ENCODE measurements at places on chromosomes 16 and 17.
A peak's percentile ranks its signal among the peaks of the same experiment; 100 is the strongest.

- DNase-seq: no peak
Observed at GRCh38 chr16:5024632-5025031, 9.1 kb downstream of the NAGPA start.

DNA sequence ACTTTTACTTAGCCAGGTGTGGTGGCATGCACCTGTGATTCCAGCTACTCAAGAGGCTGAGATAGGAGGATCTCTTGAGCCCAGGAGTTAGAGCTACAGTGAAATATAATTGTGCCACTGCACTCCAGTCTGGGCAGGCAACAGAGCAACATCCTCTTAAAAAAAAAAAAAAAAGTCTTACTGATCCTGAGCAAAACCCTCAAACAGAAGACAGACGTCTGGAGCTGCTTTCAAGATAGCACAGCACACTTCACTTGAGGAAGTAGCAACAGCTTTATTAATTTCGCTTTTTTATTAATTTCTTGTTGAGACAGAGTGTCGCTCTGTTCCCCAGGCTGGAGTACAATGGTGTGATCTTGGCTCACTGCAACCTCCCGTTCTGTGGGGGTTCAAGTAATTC lies 10.2 kb upstream of the GGA2 start:
- no peak for DNase-seq

GRCh38 chr17:16027708-16028584 lies 28.3 kb downstream of the TTC19 start:
- DNase-seq: peak; percentile 22

DNA sequence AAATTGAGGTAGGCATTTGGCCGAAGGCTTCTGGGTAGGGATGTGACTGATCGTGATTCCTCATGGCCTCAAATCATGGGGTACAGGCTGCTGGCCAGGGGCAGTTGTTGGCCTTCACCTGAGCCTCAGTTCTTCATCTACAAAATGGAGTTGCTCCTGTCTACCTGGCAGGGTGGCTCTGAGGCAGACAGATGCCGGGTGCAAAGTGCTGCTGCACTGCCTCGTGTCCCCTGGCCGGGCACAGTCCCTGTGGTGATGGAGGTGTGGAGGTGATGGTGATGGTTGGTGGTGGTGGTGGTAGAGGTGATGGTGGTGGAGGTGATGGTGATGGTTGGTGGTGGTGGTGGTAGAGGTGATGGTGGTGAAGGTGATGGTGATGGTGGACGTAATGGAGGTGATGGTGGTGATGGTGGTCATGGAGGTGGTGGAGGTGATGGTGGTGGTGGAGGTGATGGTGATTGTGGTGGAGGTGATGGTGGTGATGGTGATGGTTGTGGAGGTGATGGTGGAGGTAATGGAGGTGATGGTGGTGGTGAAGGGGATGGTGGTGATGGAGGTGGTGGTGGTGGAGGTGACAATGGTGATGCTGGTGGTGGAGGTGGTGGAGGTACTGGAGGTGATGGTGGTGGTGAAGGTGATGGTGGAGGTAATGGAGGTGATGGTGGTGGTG lies 52.6 kb downstream of the RNF213 start:
- DNase-seq: no peak

DNA sequence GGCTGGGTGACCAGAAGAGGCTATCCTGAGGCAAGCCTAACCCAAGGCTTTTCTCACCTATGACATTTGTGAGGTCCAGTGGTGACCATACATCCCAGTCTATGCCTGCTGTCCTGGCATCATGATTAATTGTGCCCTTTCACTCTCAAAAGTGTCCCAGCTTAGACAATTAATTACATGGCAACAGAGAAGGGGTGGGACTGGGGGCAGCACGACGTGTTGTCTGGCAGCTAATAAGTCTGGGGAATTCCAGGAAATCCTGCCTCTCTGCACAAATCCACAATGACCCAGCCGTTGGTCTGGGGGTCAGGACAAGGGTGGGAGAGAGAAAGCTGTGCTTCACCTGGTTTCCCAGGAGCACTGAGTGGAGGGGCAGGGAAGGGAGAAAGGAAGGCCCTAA lies 14.0 kb upstream of the MTMR4 start:
- DNase-seq: no peak

- no peak for DNase-seq
Observed at GRCh38 chr17:35238821-35239220, 4.1 kb upstream of the SLFN5 start.

DNA sequence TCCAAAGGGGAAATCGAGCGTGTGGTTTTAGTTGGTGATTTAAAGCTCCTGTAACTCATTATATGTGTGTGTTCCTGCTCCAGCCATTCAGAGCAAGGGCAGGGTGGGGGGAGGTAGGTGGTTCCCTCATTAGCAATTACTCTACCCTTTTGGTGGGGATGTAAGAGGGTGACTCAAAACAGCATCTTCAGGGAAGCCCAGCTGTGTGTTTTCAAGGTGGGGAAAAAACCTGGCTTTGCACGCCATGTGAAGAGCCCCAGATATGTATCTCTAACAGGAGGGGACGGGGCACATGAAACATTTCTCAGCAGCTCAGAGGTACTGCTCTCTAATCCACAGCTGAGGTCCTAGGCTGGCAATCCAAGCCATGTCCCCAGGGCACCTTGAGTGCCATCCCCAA lies 241.3 kb upstream of the ZFHX3 start:
- no peak for DNase-seq

GRCh38 chr16:50928065-50928464 lies 186.2 kb downstream of the CYLD start:
- no peak for DNase-seq

DNA sequence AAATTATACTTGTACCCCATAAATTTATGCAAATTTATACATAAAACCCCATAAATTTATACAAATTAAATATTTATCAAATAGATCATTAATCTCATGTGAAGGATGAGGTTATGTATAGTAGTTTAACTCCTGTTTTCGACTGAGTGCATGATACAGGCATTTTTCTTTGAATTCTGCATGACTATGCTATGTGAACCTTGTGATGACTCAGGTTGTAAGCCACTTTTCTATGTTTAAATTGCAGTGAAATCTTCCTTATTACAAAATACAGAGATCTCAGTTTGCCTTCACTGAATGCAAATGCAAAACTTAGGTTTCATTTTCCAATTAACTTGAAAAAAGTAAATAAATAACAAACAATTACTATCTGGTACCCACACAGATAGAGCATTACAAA lies 843.7 kb downstream of the CDH11 start:
- DNase-seq: no peak

DNA sequence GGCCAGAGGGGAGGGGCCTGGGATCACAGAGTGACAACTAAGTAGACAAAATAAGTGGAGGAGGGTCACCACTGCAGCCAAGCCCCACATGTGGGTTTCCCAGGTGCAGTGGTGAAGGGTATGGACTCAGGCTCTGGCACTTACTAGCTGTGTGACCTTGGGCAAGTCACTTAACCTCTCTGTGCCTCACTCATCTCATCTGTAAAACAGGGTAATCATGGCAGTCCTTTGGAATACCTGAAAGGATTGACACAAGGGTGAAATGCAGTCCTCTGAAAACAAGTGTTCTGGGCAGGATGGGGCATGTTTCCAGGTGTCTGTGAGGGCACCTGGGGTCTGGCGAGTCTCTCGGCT lies 55.8 kb downstream of the NKD1 start:
- DNase-seq: no peak

DNA sequence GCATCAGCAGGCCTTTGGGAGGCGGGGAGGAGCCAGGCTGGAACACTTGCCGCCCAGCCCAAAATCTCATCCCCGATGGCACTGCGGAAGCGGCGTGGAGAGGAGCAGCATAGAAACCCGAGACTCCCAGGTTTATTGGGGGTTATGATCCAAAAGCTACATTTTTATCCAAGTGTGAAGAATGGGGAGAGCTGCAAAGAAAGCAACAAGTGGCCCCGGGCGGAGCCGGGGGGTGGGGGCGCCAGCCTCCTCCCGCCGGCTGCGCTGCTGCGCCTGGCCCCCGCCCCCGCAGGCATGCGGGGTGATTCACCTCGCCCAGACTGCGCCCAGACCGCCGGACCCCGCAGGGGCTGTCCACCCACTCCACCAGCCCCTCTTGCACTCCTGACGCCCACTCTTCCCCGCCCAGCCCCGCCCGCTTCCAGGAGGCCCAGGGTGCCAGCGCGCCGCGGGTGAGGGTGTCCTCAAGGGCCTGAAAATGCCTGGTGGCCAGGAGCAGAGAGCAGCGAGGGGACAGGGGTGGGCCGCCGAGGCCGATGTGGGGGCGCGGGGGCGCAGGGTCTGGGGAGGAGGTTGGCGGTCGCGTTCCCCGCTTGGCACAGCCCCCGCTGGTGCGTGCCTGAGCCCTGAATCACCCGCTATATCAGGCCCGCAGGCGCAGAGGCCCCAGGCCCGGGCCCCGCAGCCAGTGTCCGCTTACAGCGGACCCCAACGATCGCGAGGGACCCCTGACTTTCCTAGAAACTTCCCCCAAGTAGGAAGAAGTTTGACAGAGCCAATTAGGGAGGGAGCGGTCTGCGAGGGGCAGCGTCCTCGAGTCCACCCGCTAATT lies 1.3 kb downstream of the CAVIN1 start:
- DNase-seq: no peak

GRCh38 chr16:48300391-48300856 lies 53.1 kb upstream of the ABCC11 start:
- DNase-seq: no peak

- DNase-seq: no peak
Observed at GRCh38 chr17:8791910-8792270, 7.3 kb downstream of the MFSD6L start.

- DNase-seq: no peak
Observed at GRCh38 chr16:48635199-48635718, 25.3 kb upstream of the N4BP1 start.

- DNase-seq: no peak
Observed at GRCh38 chr17:32487473-32488176, 832 bp downstream of the CDK5R1 start.

GRCh38 chr17:80319262-80319998 lies 58.8 kb downstream of the RNF213 start:
- DNase-seq: no peak

GRCh38 chr16:30853758-30854157 lies 40.1 kb downstream of the BCL7C start:
- no peak for DNase-seq

- DNase-seq: no peak
Observed at GRCh38 chr17:50903604-50904517, 37.7 kb upstream of the TOB1 start.

- DNase-seq: no peak
Observed at GRCh38 chr17:39925282-39926134, 1.9 kb downstream of the ORMDL3 start.

- no peak for DNase-seq
Observed at GRCh38 chr17:51010173-51010675, 110.4 kb downstream of the SPAG9 start.

DNA sequence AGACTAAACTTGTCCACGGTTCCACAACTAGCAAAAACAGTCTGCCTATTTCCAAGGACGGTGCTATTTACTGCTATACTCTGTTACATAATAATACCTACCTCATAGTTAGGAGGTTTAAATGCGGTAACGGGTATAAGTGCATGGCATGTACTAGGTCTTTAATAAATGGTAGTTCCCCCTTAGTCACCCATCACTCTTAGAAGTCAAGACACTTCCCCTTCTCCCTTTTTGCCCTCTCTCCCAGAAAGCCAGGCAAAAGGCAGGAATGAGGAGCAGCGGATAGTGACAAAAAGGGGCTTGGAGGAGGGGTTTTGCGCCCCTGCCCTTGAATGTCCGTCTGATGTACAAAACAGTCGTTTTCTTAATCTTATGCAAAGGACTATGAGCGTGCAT lies 1.1 kb upstream of the LSM12 start:
- no peak for DNase-seq

DNA sequence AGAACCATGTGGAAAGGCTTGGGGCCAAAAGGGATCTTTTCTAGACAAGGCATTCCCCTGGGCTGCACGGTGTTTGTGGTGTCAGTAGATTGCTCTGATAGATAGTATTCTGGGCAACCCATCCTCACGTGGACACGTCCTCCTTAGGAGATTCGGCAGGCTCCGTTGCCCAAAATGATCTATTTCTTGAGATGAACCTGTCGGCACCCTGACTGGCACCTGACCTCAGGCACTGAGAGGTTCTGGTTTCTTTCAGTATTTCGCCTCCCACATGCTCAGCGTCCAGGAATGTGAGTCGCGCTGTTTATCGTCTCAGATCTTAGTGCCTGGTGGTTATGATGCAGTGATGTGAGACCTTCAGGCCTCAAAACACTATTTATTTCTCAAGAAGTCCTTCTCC lies 89.7 kb downstream of the MARCHF10 start:
- no peak for DNase-seq

Data from activated gamma-delta T cell treated with Interleukin-2 at 50 U/mL for 16 hours (primary cell).